Glomerular endothelial cell (primary cell): ENCODE measurements at places on chromosomes 11 and 22.

DNA sequence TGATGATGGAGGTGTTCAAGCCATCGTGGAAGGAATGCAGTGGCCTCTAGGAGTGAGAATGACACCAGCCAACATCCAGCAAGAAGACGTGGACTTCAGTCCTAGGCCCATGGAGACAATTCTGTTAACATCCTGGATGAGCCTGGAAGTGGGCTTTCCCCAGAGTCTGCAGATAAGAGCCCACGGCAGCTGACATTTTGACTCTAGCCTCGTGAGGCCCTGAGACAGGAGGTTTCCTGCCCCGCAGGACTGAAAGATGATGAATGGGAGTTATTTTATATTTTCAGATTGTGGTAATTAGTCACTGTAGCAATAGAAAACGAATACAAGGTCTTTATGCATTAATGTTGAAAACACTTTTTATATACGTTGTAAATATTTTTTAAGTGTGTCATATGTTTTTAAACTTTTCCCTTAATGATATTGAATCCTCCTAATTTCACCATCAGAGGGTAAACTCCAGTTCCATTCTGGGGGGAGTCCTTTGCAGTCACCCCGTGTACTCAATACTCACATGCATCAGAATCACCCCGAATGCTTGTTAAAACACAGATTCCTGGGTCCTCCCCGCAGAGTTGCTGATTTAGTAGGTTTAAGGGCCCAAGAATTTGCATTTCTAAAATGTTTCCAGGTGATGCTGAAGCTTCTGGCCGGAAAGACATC is 570 bp upstream of the TPCN2 start:
- DNase-seq = no peak

DNA sequence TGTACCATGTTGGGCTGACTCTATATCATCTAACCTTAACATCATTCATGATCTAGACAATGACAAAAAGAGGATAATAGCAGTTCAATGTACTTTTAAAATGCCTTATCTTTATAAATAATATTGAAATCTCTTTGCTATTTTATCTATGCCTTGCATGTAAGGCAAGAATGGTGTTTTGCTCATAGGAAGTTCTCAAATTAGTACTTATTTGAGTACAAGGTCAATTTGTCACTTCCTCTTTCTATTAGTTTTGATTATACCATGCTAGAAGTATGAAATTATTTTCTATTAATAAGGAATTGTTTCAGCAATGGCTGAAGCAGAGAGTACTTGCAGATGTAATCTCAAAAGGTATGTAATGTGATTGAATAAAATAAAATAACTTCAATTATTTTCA is 1285.4 kb upstream of the TENM4 start:
- no peak for DNase-seq

- DNase-seq = no peak
Observed at GRCh38 chr11:1834779-1835670, at the start of gene SYT8. Gene SYT8 (plus strand): TSS chr11:1834990. CDS start chr11:1835106, 116 bp downstream.

- DNase-seq = no peak
Observed at GRCh38 chr11:64339754-64340408, at the start of gene CCDC88B. Gene CCDC88B (plus strand): TSS chr11:64340204. CDS start chr11:64340267, 63 bp downstream.

- no peak for DNase-seq
Observed at GRCh38 chr11:43933608-43934551, 8.6 kb upstream of the C11orf96 start.

DNA sequence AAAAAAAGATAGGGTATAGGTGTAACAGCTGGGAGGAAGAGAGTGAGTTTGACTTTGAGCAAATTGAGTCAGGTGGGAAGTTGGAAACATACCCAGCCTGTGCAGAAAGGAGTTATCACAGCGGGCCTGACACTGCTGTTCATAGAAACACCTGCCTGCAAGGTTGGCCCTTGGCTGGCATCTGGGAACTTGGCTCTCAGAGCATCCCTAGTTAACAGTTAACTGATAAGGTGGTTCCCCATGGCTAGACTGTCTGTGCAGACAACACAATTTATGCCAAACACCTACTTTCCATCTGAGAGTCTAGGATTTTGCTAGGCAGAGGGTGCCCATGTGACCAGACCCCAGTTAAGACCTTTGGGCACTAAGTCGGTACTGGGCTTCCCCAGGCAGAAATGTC is 31.4 kb downstream of the ADAMTS8 start:
- DNase-seq = no peak
